ENCODE measurements at places on chromosomes 6 and 20.

- no peak for DNase-seq
Observed at GRCh38 chr6:35392111-35392702, 49.8 kb downstream of the PPARD start.

DNA sequence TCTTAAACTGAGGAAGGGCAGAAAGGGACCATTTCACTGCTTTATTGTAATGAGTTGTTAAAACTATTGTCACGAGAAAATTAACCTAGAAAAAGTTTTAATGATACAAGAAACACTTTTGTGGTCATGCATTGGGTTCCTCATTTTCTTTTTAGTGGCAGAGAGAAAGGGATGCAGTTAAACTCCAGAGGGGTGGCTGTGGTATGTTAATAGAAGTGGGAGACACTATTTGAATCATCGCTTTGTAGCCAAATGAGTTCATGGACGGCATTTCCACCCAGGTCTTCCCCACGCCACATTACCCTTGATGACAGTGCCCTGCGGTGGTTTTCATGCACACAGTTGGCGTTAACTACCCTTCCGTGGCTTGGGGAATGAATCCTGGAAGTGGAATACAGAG, 235.6 kb downstream of the PLCB1 start:
- no peak for DNase-seq

DNA sequence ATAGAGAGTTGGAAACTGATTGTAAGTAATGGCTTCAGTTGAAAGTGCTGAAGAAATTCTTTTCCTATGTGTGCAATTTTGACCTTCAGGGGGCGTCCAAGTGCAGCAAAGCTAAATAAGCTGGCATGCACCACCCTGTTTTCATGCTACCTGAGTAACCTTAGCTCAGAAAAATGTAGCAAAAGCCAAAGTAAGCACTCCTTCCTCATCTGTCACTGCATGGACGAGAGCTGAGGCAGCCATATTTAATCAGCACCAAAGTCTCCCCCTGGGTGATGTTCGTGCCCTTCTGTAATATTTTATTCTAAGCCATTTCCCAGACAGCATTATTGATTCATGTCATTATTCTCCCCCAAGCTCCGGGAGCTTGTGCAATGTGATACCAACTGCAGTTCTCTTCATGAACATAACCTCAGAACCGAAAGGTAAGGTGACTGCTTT, 123.1 kb downstream of the RPS12 start:
- DNase-seq, result no peak

DNA sequence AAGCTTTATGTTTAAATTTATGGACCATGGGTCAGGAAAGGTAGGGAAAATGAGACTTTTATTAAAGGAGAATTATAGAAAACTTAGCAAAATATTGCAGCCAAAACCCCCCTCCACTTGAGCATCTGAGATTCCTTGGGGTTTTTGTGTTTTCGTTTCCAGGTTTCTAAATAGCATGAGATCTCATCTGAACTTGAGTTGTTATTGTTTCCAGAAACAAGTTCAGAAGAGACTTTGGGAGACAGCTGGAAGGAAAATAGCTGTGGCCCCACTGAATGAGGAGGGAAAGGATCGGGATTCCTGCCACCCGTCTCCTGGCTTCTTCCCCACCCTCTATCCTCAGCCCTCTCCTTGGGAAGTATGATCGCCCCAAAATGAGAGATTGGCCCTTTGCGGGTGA, 75.5 kb downstream of the TBC1D7 start:
- no peak for DNase-seq

- DNase-seq, result no peak
Observed at GRCh38 chr20:8196096-8196495, 64.0 kb downstream of the PLCB1 start.

- no peak for DNase-seq
Observed at GRCh38 chr6:101116337-101116736, 235.2 kb upstream of the ASCC3 start.

DNA sequence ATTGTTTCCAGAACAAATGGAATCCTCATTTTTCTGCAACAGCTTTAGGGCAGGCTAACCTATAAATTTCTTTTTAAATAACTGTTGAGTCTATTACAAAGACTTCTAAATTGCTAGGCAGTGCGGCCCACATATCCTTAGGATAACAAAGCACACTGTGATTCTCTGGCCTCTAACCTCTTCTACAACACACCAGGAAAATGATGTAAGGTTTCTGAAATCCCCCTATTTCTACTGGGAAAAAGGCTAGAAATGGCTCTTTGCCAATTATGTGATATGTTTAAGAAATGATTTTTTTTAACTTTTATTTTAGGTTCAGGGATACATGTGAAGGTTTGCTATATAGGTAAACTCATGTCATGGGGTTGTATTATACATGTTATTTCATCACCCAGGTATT, 17.3 kb upstream of the NT5E start:
- no peak for DNase-seq

- DNase-seq, result no peak
Observed at GRCh38 chr6:294656-295565, 2.6 kb downstream of the DUSP22 start.

- no peak for DNase-seq
Observed at GRCh38 chr6:162728197-162728596, 423 bp downstream of the PACRG start.

GRCh38 chr6:8506126-8506525, 70.8 kb upstream of the SLC35B3 start:
- DNase-seq, result no peak
